ENCODE measurements at places on chromosomes 2 and 18.

DNA sequence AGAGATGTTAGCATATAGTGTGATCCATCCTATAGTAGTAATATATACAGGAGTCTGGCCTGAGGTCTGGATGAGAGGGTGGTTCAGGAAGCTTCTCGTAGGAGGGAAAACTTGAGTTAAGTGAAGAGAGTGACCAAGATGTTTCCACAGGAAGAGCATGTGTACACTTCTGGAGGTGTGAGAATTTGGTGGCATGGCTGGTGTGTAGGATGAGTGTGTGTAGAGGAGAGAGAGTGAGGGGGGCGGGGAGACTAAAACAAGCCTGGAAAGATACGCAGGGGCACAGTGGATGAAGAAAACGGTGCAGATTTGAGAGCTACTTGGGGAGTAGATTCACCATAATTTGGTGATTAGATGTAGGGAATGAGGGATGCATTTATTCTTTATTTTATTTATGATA is 43.5 kb upstream of the CTLA4 start:
- no peak for DNase-seq

DNA sequence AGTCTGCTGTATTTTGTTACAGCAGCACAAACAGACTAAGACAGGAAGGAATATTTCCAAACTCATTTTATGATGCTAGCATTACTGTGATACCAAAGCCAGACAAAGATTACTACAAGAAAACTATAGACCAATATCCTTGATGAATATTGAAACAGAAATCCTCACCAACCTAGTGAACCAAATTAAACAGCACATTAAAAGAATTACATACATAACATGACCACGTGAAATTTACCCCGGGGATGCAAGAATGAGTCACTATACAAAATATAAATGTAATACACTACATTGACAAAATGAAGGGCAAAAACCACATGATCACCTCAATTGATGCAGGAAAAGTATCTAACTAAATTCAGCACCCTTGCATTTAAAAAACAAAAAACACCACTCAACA is 112.6 kb downstream of the CHN1 start:
- DNase-seq, result no peak

GRCh38 chr2:22737144-22737543 is 647.8 kb upstream of the KLHL29 start:
- DNase-seq, result no peak

GRCh38 chr2:137525132-137525531 is 439.1 kb upstream of the HNMT start:
- DNase-seq, result no peak

DNA sequence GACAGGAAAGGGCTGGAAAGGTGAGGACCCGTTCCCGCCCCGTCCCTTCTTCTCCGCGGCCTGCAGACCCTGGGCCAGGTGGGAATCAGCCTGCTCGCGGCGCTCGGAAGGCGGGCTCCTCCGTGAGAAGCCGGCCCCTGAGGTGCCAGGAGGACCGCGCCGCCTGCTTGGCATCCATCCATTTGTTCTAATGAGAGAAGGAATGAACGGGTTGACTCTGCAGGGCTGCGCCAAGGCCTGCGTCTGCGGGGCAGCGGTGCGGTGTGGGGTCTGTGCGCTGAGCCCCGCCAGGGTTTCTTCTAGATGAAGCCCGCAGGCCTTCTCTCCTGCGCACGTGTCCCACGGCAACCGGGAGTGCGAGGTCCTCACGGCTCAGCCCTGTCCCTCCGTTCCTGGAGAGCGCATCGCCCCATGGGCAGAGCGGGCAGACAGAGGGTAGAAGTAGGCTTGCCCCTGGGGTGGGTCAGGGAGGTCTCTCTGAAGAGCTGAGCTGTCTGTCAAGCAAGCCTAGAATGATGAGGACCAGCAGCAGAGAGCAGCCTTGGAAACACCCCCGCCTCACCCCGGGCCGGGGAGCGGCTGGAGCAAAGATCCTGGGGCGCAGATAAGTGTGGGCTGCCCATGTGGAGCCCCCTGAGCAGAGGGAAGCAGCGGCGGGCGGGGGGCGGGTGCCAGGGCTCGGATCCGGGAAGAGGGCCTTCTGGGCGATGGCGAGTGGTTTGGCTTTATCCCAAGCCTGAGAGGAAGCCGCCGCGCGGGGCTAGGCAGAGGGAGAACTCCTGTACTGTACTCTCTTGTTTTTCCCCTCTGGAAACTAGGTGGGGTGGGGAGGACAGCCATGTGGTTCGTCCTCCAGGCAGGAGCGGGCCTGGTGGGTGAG is 27.9 kb upstream of the HS6ST1 start:
- DNase-seq, result no peak

DNA sequence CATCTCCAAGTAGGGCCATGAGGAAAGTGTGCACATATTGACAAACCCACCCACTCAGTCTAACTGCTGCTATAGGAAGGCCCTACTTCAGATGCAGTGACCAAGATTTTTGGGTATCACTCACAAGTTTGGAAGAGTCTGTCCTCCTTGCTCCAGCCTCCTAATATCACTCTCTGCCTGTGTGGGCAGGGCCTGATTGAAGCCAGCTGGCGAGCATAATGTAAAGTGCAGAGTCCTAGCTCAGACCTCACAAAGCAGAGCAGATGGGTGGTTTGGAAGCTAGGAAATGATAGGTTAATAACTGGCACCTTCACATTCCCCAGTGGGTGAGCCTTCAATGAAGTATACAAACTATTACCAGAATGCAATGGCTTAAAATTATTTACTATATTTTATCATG is 11.2 kb upstream of the SULT1C3 start:
- DNase-seq, result no peak

GRCh38 chr2:27369471-27370025 is 590 bp downstream of the EIF2B4 start:
- DNase-seq, result no peak

DNA sequence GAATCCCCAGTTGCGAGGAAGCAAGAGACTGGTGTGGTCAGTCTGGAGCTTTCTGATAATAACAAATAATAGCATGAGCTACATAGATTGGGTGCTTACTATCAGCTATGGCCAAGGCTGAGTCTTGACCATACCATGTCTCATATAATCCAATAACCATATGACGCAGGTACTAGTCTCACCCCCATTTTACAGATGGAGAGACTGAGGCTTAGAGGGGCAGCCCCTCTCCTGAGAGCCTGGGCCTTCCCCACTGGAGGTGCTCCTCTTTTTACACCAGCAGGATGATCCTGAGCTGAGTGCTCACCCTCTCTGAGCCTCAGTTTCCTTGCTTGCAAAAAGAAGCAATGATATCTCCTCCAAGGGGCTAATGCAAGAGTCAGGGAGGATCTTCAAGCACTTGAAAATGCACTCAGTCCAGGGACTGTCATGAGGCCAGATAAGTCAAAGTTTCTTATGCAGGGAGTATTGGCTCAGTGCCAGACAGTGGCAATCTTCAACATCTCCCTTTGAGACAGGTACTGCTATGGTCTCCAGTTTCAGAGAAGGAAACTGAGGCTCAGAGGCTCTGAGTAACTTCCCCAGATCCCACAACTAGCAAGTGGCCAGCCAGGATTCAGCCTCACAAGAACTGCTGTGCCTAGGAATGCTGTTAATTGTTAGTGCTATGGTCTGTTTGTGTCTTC is 149.7 kb downstream of the TFCP2L1 start:
- DNase-seq, result no peak

DNA sequence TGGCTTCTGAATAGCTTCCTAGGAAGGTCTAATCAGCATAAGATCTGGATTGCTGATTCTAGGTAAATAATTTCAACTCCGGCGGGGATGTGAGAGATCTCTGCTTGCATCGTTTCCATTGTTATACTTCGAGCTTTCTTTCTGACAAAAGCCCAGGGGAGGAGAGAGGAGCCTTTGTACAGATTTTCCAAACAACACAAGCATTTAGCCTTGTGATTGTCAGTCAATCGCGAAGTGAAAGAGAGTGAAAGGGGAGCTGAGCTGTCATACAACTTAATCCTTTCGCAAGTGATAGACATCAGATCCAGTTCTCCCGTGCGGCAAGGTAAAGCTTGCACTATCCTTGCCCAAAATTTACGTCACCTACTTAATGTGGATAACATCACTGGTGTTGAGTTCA is 26.2 kb downstream of the RALB start:
- DNase-seq, result no peak

DNA sequence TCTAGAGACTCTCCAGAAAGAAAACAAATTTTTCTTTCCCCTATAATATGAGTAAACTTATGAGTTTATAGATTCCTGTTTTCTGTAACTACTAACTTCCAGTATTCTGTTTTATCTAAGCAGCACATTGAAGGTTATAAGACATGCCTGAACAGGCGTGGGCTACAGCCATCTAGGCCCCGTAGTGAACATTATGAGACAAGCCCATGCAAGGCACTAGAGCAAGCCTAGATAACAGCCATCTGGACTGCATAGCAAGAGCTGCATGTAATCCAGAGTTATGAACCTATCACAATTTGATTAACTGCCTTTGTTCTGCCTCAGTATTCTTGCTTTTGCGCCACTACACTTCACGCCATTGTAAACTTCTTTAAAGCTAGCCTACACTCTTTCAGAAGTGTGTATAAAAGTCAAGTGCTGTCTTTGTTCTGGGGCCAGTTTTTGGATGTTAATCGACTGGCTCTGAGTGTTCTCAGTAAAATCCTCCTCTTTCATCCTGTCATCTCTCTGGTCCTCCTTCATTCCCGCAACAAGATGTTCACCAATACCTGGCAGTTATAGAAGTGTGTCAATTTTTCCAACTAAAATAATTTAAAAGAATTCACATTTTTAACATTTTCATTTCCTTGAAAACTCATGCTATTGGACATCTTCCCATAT is 3.0 kb upstream of the SULT1C3 start:
- no peak for DNase-seq

- DNase-seq, result no peak
These were observed 12.6 kb downstream of the C18orf63 start for GRCh38 chr18:74328206-74328605.

GRCh38 chr2:69734854-69735544 is 6.9 kb upstream of the ANXA4 start:
- no peak for DNase-seq

GRCh38 chr2:234135750-234136221 is 85.3 kb downstream of the SPP2 start:
- DNase-seq, result no peak

- DNase-seq, result no peak
These were observed 264.0 kb downstream of the MREG start for GRCh38 chr2:215749092-215749957.

DNA sequence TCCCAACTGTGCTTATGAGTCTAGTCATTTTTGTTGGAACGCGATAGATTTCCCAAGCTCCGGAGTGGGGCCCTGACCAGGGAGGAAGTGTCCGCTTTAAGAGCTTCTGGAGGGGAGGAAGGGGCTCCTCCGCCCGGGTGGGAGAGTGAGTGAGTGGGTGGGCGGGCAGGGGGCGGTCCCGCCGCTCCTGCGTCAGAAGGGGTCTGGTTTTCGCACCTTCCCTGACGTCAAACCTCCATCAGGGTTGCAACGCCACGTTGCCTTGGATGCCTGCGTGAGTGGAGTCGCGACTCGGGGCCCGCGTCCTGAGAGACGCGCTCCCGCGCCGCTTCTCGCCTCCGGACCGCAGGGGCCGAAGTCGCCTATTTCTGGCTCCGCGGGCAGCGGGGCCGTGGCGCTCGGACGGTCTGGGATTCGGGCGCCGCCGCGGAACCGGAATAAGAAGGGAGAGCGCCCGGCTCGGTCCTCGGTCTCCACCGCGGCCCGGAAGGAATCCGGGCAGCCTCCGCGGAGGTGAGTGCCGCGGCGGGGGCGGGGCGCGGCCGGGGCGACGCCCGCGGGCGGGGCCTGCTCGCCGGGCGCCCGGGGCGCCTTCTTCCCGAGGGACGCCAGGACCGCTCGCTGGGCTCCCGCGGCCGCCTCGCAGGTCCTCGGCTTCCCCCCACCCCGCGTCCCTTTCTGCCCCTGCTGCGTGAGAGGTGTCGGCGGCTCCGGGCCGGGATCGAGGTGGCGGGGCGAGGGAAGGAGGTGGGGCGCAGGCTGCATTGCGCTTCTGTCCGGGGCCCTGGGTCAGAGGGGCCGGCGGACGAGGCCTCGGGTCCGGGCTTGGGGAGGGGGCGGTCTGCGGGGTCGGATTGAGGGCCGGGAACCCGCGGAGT is at the start of gene ZDBF2:
ZDBF2 (plus strand) TSS at position 230 of the 878 bp plus-strand sequence. CDS start 7,187 bp downstream, outside the sequence.
- DNase-seq, result no peak

DNA sequence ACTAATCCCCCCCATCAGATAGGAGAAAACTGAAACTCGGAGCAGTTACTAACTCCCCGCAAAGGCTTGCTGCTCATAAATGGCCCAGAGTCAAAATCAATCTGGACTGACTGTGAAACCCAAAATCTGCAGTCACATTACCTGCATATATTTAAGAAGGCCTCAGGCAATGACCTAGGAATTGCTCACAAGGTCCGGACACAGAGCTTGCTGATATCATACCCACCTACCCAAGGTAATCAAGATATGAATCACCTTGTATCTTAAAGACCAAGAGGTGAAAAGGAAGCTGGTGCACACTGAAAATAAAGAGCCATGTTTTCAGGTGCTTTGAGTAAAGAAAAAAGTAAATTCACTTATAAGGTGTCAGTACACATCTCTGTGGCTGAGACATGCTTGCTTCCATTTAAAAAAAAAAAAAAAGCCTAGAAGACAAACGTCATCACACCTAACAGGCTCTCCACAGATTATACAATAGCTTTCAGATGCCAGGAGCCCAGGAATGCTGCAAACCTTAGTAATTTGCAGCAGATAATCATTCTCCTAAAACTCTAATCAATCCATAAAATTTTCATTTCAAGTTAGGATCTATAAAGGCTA is 195.4 kb downstream of the ZEB2 start:
- no peak for DNase-seq
